ENCODE measurements at places on chromosomes 13 and 19. TPM values are rescaled to one million over a fixed set of nuclear protein-coding genes. Genes with fewer than 3 reads are reported as not detected.
A peak's percentile ranks its signal among the peaks of the same experiment; 100 is the strongest.

The KLK6 gene
- total RNA-seq, result not detected

DNA sequence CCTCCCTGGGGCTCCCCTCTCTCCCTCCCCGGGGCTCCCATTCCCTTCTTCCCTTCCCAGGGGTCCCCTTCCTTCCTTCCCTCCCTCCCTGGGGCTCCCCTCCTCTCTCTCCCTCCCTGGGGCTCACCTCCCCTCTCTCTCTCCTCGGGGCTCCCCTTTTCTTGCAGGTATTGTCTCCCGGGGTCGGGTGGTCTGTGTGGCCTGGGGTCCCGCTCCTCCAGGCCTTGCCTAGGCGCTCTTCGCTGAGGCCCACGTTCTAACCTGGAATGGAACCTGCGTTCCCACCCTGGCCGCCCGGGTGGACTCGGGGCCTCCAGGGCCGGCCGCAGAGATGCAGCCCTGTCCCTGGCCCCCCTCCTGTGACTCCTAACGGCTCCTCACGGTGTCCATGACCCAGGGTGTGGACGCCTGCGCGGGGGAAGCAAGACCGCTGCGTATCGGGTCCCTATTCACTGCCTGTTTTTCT is 940 bp upstream of the DCUN1D2 start:
- peak; percentile 27 for DNase-seq

- no peak for DNase-seq
These were observed 14.3 kb downstream of the FUT6 start for GRCh38 chr19:5825178-5825577.

The NLRP7 gene
- not detected for total RNA-seq

The WDR18 gene
- 42.3 TPM for total RNA-seq

- no peak for DNase-seq
These were observed 50.0 kb upstream of the CALM3 start for GRCh38 chr19:46551164-46551563.

The UBE2L5 gene
- not detected for total RNA-seq

Measured in fibroblast of lung (primary cell).